OCI-M1 (cell line): ENCODE measurements at places on chromosomes 13 and 19.

DNA sequence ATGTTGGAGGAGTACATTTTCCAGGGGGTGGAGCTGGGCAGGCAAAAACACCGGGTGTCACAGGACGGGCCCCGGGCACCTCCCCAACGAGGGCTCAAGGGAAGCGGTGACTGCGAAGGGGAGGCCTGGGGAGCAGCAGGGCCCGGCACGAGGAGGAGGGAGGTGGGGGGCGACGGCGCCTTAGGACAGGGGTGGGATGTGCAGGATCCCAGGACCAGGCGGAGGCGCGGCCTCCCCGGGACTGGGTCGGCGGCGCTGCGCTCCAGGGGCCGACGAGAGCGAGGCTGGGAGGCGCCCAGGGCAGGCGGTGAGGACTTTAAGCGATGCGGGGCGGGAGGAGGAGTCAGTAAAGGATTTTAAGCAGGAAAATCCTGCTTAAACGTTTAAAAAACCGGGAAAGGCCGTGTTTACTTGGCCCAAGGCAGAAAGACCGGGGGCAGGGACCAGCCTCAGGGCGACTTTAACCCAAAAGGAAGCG is 427 bp downstream of the ZNF160 start:
- DNase-seq = no peak

GRCh38 chr19:8456064-8456463 is 11.3 kb downstream of the HNRNPM start:
- DNase-seq = no peak

- DNase-seq = no peak
These were observed 34.2 kb upstream of the ARGLU1 start for GRCh38 chr13:106602178-106602577.

DNA sequence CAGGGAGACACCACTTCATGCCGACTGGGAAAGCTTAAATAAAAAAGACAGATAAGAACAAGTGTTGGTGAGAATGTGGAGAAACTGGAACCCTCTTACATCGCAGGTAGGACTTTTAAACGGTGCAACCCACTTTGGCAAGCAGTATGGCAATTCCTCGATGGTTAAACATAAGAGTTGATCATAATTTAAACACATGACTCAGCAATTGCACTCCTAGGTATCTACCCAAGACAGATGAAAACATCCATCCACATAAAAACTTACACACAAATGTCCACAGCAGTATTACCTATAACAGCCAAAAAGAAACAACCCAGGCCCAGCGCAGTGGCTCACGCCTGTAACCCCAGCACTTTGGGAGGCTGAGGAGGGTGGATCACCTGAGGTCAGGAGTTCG is 21.9 kb downstream of the FLT1 start:
- DNase-seq = no peak

DNA sequence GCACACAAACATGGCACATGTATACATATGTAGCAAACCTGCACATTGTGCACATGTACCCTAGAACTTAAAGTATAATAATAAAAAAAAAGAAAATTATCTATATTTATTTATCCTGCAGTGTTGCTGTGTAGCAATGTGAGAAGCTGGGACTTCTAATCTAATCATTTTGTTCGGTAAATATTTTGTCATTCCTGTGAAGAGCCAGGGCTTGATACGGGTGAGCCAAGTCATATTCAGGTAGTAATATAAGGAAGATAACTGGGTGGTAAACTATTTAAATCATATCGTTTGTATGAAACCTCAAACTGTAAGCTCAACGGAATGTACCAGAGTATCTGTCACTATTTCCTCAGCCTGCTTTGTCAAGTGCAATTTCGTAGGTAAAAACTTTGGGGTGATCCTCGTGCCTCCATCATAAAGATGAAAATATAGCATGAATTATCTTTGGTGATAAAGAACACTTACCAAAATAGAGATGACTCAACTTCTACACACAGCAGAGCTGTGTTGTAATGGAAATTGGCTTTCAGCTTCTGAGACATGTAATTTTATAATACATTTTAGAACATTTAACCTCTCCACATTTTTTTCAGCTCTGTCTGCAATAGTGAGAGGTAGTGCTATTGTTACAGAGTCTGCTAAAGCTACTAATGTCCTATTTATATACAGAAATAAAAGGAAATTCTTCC is 92.9 kb downstream of the PCDH9 start:
- peak; percentile 14 for DNase-seq

- no peak for DNase-seq
These were observed 16.3 kb downstream of the CATSPERG start for GRCh38 chr19:38351865-38352395.

GRCh38 chr19:38834590-38834989 is 3.0 kb upstream of the ECH1 start:
- DNase-seq = no peak

DNA sequence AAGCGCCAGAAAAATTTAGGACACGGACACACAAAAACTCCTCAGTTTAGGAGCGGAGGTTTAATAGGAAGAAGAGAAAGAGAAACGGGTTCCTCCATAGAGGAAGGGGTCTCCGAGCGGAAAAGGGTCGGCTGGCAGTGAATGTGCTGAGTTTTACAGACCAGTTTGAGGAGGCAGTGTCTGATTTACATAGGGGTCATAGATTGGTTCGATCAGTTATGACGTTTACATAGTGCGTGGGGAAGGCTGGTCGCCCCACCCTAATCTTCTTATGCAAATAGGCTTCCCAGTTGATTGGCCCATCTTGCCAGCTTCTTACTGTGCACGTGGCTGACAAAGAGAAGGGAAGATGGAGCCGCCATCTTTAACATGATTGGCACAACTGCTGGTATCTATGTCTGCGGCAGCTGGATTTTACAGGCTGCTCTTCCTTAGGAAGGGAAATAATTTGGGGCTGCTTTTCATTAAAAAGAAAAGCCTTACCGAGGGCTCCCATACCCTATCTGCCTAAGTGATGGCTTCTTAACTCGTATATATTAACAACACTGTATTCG is 1.2 kb upstream of the ZNF225 start:
- peak; percentile 99 for DNase-seq

DNA sequence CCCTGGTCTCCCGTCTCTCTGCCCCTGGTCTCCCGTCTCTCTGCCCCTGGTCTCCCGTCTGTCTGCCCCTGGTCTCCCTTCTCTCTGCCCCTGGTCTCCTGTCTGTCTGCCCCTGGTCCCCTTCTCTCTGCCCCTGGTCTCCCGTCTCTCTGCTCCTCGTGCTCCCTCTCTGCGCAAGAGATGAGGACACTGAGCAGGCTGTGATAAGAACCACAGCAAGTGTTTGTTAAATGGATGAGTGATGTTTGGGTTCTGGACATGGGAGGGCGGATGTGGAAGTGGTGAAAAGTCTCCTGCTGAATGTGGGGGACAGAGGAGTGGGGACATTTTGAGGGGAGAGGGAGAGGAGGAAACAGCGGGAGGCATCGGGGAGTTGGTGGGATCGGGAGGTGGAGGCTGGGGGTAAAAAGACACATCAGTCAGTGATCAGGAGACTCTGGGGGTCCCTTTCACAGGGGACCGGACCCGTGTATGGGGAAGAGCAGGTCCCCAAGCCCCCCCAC is 8.0 kb downstream of the NPAS1 start:
- peak; percentile 33 for DNase-seq

GRCh38 chr19:2464389-2464788 is 7.6 kb upstream of the LMNB2 start:
- no peak for DNase-seq

- DNase-seq = no peak
These were observed 2.3 kb upstream of the MZF1 start for GRCh38 chr19:58575183-58576041.

DNA sequence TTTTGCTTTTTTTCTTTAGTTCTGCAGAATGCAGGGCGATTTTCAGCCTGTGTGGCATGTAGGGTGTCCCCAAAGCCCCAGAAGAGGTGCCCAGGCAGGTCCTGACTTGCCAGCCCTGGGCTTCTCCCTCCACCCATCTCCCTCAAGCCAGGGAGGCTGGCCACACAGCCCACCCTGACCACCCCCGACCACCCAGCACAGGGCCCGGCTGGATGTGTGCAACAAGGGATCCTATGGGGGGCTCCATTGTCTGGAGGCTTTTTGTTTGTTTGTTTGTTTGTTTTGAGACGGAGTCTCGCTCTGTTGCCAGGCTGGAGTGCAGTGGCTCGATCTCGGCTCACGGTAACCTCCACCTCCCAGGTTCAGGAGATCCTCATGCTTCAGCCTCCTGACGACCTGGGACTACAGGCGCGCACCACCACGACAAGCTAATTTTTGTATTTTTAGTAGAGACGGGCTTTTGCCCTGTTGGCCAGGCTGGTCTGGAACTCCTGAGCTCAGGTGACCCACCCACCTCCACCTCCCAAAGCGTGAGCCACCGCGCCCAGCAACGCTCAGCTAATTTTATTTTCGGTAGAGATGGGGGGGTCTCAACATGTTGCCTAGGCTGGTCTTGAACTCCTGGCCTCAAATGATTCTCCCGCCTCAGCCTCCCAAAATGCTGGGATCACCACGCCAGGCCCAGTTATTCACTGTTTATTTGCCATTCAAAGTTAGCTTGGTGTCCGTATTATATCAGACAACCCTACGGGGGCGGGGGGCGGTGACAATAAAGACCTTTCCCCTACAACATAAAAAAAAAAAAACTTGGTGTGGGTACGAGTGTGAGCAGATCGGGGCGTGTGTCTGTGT is 7.8 kb upstream of the MKNK2 start:
- DNase-seq = no peak

DNA sequence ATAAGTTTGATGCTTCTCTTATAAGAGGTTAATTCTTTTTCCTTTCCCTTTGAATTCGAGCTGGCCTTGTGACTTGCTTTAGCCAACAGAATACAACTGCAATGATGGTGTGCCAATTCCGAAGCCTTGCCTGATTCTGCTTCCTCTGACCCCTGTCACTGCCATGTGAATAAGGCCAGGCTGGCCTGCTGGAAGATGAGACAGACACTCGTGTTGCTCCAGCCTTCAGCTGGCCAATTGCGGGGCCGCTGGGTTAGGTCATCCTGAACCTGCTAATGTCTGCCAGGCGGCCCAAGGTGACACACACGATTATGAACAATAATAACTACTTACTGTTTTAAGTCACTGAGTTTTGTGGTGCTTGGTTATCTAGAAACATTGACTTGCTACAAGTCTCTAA is 352.0 kb downstream of the MYO16 start:
- no peak for DNase-seq

GRCh38 chr13:21557995-21558394 is 46.0 kb downstream of the MICU2 start:
- peak; percentile 63 for DNase-seq

DNA sequence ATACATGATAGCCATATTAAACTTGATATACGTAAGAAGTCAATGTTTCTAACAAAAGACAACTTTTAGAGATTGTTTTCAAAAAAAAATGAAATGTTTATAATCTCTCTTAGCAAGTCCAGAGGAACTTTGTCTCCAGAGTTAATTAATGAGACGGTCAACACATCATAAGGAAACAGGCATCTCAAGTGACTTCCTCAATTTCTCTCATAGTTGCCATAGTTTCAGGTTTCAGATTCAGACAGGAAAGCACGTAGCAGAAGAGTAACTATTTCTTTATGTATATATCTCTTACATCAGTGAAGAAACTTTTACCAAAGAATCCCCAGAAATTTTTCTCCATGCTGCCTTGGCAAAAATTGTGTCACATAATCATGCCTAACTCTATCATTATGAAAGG is 159.6 kb upstream of the ATXN8OS start:
- DNase-seq = peak; percentile 3
